ENCODE measurements at places on chromosomes 1 and 21. TPM values are rescaled to one million over a fixed set of nuclear protein-coding genes. Genes with fewer than 3 reads are reported as not detected.

The RPS27 gene
- 25,693 TPM for polyA plus RNA-seq

The PDC gene
- polyA plus RNA-seq: not detected

The MX2 gene
- polyA plus RNA-seq: 3.5 TPM

The KRTAP7-1 gene
- not detected for polyA plus RNA-seq

The NR1I3 gene
- not detected for polyA plus RNA-seq

The CACHD1 gene
- polyA plus RNA-seq: 1.4 TPM

The EFNA3 gene
- polyA plus RNA-seq: not detected
